Transverse colon (tissue), 4 donors: ENCODE measurements at places on chromosomes 13 and 19. TPM values are rescaled to one million over a fixed set of nuclear protein-coding genes. Genes with fewer than 3 reads are reported as not detected.

MAMSTR gene
- total RNA-seq: 0.55 TPM

KIR2DL3 gene
- total RNA-seq: not detected

CYP4F11 gene
- 10.5 TPM for total RNA-seq

ZNF534 gene
- total RNA-seq: not detected

C1QTNF9 gene
- total RNA-seq: 0.48 TPM

CGB3 gene
- total RNA-seq: not detected

CYP2A6 gene
- not detected for total RNA-seq

ZNF540 gene
- 0.40 TPM for total RNA-seq
